ENCODE measurements at places on chromosomes 2 and 18.

GRCh38 chr18:39414009-39414700 is 1848.6 kb upstream of the CELF4 start:
- no peak for DNase-seq

DNA sequence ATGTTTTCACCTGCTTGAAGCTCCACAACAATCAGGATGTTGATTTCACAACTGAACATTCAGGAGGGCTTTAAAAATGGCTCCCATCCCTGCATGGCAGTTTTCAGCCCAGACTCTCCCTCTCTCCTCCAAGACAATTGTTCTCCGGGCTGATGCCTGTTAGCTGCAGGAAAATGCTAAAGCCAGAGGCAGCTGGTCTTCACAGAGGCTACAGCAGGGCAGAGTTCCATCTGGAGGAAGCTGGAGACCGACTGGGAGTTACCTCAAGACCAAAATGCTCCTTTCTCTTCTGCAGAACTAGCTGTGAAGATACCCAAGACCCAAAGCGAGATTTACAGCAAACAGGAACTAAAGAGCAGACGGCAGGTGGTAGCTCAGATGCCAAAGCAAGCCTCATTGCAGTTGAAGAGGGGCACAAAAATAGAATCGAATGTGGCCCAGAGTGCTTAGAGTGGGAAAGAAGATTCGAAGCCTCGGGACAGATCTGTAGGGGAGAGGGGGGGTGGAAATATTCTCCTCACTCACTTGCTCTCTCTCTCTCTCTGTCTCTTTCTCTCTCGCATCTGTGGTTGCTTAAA is 423.6 kb downstream of the ZNF521 start:
- no peak for DNase-seq

- no peak for DNase-seq
These were observed 81.9 kb upstream of the CHRNA1 start for GRCh38 chr2:174846218-174846617.

DNA sequence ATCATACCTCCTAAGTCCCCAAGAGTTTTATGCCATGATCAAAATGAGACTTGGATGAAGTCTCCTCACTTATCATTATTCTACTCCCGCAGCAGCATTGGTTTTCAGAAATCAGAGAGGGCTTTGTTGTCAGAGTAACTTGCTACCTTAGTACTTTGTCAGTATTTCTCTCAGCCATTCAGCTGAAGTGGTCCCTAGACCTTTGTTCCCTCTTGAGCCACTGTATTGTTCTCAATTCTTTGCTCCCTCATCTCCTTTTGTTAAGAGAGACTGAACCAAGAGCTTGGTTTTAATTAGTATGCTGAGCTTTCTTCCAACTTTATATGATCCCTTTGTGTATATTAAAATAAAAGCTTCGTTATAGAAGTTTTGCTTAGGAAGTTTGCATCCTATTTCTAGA is 133.4 kb downstream of the DOCK10 start:
- no peak for DNase-seq

DNA sequence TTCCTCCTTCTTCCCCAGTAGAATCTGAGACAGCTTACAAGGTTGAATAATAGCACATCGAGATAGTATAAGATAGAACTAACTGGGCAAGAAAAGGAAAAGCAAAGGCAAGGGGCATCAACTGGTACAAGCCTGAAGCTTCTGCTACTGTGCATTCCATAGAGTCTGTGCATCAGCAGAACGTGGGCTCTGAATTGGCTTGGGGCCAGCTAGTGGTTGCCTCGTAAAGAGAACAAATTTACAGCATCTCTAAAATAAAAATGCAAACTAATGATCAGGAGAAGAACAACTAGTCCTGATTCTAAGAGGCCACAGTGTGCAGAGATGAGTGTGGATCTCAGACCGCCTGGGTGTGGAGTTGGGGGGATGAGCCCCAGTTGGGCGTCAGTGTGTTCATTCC is 36.6 kb downstream of the UPP2 start:
- DNase-seq = peak; percentile 34

- no peak for DNase-seq
These were observed 1.3 kb downstream of the RAB31 start for GRCh38 chr18:9709304-9709877.

- DNase-seq = no peak
These were observed 4.2 kb upstream of the POU3F3 start for GRCh38 chr2:104849618-104850141.

DNA sequence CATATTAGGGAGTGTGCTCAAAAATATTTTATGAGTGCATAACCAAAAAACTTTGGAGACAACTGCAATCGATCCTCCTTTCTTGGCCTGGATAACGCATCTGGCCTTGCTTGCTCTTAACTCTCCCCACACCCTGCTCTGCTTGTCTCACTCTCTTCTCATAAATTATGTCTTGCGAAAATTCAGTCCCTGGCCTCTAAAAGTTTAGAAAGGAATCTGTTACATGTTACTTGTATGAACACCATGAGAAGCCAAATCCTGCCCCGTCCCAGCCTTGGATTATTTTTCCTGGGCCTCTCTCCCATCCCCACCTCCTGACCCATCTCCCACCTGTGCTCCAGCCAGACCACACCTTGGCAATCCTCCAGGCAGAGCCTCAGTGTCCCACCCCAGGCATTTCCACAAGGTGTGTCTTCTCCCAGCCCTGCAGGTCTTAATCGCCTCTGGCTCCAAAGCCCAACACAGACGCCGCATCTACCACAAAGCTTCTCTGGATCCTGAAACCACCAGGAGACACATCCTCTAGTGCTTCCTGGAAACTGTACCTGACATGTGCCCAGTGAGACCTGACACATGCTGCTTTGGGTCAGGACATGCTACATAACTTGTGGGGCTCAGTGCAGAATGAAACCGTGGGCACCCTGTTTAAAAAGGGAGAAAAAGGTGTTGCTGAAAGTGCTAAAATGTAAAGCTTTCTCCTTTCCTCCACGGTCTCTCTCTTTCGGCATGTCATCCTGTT is 99.6 kb upstream of the ST3GAL5 start:
- DNase-seq = no peak

GRCh38 chr2:218262631-218263586 is 2.1 kb downstream of the GPBAR1 start:
- no peak for DNase-seq

DNA sequence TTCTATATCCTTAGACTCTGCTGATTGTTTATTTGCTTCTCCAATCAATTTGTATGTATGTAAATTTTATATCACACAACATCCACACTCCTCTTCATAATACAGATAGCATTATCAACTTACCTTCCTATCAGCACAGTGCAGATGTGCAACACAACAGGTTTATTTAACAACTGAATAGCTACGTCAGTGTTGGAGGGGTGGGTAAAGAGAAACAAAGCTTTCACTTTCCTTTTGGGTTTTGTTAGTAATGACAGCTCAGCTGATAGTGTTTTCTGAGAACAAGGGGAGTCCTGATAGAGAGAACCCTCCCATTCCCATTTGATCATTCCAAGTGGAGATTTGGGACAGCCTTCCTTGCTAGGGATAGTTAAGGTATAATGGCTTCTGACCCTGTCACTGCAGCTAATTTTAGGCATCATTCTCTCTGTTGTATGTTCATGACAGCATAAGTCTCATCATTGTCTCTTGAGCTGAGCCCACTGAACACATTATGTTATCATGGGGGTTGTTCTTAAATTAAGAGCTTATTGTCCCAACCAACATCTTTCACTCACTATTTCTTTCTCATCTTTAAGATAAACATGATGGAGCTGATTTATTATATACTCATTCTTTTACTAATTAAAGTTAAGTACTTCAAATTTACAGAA is 227.7 kb downstream of the GPD2 start:
- DNase-seq = no peak

GRCh38 chr2:102282678-102283091 is 28.7 kb upstream of the IL1RL1 start:
- DNase-seq = no peak

DNA sequence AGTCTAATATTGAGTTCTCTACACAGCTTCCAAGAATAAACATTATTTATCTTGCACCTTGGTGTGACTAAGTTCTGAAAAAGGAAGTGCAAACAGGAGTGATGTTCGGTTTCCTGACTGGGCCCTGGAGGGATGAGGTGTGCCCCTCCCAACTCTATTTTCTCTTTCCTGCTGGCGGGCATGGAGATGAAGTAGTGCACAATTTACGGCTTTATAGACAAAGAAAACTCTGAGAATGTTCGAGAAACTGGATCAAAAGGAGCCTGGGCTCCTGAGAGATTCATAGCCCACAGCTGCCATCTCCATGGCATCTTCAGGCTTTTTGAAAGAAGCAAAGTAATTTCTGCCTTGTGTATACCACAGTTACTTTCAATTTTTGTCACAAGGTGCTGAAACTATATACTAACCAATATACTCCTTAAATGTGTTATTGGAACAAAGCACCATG is 22.3 kb downstream of the LRATD1 start:
- DNase-seq = no peak

GRCh38 chr2:108858894-108859293 is 72.3 kb downstream of the CCDC138 start:
- DNase-seq = no peak

- DNase-seq = no peak
These were observed 61.1 kb downstream of the ANTXR1 start for GRCh38 chr2:69073928-69074570.

GRCh38 chr18:42025974-42026625 is 71.1 kb downstream of the PIK3C3 start:
- DNase-seq = no peak

DNA sequence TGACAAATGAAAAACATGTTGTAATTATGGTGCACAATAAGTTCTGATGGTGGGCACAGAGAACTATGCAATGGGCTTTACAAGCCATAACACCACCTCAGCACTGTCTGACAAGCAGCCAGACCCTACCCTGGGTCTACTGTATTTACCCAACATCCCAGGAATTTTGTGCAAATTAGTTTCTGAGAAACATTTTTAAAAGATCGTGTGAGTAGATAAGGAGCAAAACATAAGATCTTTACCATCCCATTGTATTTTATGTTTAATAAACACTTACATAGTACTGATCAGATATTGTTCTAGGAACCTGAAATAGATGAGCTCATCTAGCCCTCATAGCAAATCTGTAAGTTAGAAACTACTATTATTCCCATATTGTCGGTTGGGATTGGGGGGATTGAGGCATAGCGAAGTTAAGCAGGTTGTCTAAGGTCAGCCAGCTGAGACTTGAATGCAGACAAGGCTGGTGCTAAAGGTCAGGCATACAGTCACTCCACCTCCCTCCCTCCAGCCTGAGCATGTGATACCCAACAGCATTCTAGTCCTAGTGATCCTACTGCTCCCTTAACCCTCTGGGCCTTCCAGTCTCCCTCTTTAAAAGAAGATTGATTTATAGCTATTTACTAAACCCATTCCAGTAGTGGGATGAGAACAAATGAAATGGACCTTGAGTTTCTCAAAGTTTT is 67.4 kb upstream of the STAM2 start:
- no peak for DNase-seq

DNA sequence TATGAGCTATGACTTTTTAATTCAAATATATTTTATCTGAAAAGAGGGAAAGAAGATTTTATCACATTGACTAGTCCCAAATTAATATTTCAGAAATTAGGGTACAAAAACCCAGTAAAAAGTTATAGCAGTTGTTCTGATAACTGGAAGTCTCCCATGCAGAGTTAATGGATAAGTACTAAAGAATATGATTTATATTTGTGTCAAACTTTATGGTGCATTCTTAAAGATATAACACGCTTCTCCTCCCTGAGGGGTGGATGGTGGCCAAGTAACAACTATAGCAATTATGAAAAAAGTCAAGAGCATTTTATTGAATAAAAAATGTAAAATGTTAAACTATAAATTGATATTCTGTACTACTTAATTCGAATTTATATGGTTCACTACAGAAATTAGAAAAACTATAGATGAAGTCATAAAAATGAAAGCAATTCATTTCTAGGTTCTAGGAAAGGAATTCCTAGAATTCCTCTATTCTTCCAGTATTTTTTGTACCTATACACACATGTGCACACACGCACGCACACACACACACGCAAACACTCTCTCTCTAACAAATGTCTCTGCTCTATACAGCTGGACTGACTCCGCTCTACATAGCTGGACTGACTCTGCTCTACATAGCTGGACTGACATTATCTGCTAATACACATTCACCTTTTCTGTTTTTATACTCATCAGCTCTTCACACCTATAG is 111.3 kb downstream of the PRELID3A start:
- DNase-seq = no peak

- DNase-seq = no peak
These were observed 37.1 kb downstream of the RNF152 start for GRCh38 chr18:61855449-61856378.

- no peak for DNase-seq
These were observed 99.7 kb upstream of the MGAT4A start for GRCh38 chr2:98830571-98831145.

DNA sequence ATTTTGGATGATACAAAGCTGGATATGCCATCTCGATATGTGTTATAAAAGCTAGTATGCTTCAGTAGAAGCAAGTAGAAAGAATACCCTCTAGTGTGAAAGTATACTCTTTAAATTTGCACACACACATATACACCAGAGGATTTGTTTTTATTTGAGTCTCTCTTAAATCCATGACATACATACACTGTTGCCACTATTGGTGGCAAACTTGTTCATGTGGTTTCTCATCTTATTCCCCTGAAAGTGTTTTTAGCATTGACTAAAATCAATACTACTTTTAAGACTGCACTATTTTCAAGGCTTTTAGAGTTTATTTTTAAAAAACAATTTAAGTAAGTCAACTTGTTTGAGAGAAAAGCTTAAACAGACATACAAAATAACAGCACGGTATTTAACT is 137.4 kb downstream of the IKZF2 start:
- no peak for DNase-seq

GRCh38 chr2:113027691-113028090 is 22.4 kb downstream of the IL36A start:
- no peak for DNase-seq

DNA sequence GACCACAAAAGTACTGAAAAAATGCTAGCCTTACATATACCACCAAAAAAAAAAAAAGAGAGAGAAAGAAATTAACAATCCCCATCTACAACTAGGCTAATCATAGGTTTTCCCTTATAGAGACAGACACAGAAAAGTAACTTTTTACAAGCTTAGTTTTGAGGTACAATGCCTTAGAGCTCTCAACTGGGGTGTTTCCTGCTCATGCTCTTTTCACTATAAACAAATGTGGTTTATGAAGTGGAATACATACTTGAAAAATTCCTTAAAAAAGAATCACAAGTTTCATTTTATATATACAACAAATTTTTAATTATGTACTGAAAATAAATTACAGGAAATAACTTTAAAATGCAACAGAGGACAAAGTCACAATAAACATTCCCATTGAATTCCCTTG is 82.5 kb downstream of the ATL2 start:
- DNase-seq = no peak

GRCh38 chr2:16972276-16972675 is 306.6 kb upstream of the CYRIA start:
- DNase-seq = no peak

Measured in posterior cingulate gyrus (tissue), 11 donors.